ENCODE measurements at places on chromosomes 4 and X.

GRCh38 chr4:93394545-93395081 lies 433.9 kb upstream of the ATOH1 start:
- no peak for DNase-seq

DNA sequence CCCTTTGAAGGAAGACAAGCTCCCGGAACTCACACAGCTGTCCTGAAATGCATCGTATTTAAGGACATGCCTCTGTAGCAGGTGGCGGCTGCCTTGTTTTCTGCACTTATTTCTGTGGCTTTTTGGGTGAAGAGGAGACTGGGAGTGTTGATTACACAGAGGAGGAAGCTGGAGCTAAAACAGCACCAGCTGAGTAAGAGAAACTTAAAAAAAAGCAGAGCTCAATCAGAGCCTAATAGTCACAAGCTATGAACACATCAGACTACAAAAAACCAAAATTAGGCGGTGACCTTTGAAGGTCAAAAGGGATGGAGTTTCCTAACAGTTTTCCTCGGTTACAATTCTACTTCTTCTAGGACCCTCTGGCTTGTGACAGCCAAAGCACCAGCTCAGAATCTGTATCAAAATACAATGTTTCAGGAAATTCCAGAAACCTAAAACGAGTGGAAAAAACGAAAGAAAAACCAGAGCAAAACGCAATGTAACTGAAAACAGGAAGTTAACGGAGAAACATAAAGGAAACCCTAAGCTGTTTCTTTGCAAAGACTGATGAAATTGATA lies 13.5 kb downstream of the PRKX start:
- DNase-seq, result no peak

- DNase-seq, result no peak
Measured at GRCh38 chrX:40513012-40513411, 67.8 kb upstream of the ATP6AP2 start.

DNA sequence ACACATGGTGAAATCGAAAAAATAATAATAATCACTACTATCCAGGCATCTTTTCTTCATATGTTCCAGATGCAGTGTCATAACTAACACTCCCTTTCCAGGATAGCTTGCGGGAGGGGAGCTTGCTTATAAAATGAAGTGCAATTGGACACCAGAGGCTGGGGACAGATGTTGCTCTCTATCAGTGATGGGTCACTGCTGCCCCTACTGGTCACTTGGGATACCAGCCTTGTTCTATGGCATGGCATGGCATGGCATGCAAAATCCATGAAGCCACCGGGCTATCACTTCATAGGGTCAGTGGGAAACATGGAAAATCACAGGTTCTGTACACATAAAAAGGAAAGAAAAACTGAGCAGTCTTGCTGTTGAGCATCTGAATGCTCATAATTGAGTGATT lies 168.1 kb downstream of the GLRA2 start:
- DNase-seq, result no peak

DNA sequence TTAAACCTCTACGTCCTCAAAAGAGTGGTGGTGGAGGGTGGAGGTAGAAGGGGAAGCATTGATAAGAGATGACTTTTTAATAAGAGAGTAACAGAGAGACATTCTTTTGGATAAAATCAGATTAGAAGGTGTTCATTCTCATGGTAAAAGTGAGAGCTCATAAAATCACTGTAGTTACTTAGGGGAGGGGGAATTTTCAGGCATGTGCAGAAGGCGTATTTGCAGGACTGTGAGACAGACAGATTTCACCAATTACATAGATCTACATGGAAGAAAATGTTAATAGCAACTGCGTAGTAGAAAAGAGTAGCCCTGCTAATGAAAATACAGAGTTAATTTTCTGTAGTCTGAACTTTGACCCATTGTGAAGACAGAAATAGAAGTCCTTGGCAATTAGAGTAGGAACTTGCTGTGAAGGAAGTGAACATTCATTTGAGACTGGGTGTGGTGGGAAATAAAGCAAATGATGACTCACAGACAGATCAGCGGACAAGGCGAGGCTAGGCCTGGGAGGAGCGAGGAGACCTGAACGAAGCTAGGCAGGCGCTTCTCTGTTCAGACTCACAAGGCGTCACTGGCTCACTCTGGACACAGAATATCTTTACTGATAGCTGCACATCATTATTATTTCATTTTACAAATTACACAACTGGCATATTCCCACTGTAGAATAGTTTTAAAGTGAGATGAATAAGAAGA lies 57.2 kb upstream of the FAM9C start:
- DNase-seq, result no peak

GRCh38 chrX:154815274-154815818 lies 10.1 kb upstream of the MPP1 start:
- no peak for DNase-seq

GRCh38 chrX:63718010-63718694 lies 66.9 kb downstream of the ARHGEF9 start:
- peak; percentile 0 for DNase-seq

GRCh38 chr4:3387154-3387942 lies 54.4 kb upstream of the HGFAC start:
- DNase-seq, result no peak

- DNase-seq, result no peak
Measured at GRCh38 chr4:4991541-4992099, 27.6 kb downstream of the CYTL1 start.

DNA sequence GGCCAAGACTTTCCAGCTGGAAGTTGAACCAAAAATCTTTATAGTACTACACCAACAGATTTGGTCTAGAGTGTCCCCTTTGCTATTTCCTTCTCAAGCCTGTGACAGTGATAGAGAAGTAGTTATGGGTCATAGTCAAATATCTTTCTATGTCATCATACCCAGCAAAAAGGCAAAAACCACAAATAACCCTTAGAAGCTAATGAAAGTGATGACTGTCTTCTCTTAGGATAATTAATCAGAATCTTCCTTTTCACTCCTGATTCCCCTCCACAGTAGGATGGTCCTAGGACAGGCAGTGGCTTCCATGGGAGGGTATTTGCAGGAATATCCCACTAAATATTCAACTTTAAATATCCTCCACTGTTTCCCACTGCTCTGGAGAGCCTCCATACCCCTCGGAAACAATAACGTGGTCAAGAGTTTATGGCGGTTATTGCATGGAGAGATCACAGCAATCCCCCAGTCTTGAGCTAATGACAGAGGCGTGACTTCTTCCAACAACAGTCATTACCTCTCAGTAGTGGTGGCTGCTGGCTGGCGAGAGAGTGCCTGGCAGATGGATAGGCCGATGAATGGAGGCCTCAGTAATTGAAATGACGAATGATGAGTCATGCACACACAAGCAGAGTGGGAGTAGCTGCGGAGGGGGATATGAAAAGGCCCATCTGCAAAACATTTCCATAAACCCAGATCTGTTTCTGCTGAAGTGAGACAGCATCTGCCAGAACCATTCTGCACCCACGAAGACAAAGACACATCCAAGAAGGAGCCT lies 154.9 kb downstream of the STK32B start:
- no peak for DNase-seq

DNA sequence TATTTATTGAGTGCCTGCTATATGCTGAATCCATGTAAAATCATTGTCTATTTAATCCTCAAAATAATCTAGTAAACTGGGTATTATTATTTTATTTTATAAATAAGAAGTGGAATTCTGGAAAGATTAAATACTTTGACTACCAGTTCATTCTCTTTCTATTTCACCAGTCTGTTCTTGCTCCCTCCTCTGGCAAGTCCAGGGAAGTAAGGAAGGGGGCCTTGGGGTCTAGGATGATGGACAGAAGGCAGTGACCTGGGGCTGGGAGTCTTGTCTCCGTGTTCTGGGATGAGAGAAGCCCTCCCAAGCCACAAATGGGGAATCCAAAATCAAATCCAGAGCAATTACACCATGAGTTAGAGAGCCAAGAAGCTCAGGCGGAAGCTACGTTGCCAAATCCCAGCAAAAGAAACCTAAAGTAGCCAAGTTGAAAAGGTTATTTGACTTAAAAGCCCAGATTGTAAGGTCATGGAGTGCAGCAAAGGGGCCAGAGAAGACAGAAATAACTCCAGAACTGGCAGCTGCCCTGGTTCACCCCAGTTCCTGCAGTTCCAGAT lies 28.3 kb upstream of the PARM1 start:
- DNase-seq, result no peak

GRCh38 chr4:51958199-51958968 lies 61.8 kb downstream of the LRRC66 start:
- DNase-seq, result no peak

GRCh38 chr4:70559211-70559830 lies 32.7 kb upstream of the AMBN start:
- DNase-seq, result no peak

- DNase-seq, result no peak
Measured at GRCh38 chrX:115595049-115595448, 34.1 kb downstream of the PLS3 start.

DNA sequence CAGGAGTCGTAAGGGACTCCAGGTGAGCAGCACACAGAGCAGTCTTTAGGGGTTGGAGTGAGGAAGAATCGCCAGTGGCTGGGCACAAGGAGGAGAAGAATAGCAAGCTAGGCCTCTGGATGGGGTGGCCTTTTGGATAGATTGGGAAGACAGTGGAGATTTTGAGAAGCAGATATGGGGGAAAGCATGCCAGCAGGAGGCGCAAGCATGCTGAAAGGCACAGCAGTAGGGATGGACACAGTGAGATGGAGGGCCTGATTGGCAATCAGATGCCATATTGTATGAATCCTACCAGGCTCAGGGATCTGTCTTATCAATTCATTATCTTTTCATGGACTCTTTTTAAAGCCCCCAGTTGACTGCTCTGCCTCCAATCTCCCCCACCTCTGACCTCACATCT lies 60.4 kb upstream of the MAGEA4 start:
- no peak for DNase-seq

- DNase-seq, result no peak
Measured at GRCh38 chr4:32485956-32486355, 1765.8 kb downstream of the PCDH7 start.

DNA sequence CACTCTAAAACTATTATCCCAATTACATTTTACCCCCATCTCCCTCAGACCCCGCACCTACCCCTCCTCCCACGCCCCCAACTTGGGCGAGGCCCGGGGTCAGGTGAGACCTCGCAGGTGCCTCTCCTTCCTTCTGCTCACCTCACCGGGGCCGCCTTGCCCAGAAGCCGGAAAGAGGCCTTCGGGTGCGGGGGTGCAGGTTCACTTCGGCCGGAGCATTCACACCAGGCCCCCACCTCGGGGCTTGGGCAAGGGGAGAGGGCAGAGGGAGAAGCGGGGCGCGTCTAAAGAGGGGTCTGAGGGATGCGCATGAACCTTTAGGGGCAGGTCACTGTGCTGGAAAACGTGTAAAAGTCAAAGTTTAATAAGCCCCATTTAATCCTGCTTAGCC lies 427 bp downstream of the ZNF182 start:
- no peak for DNase-seq

DNA sequence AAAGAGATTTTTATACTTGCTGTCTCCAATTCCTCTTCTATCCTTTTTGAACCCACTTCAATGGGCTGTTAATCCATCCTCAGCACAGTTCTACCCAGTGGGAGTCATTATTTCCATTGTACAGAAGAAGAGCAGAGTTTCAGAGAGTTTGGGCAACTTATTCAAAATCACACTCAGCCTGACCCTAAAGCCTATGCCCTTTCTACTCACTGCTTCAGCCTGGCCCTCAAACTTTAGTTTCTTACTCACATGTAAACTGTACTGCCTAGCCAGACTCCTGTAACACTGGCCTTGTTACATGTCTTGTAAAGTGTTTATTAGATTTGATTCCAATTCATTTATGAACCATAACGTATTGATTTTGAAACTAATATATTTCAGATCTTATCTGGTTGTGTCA lies 25.1 kb upstream of the USO1 start:
- no peak for DNase-seq

GRCh38 chr4:38416450-38417014 lies 247.5 kb upstream of the KLF3 start:
- no peak for DNase-seq

DNA sequence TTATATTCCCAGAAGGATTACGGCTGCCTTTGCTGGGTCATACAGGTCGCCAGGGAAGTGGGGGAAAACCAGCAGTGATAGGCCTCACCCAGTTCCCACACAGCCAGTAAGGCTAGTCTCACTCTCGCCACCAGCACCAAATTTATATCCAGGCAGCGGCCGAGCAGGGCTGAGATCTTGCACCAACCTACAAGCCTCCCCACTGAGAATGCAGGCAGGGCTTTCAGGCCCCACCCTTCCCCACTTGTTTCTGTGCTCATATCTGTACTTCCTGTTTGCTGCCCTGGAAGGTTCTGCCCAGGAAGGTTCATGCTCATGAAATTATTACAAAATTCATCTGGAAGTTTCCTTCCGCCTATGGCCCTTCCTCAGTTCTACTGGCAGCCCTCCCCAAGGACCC lies 179.7 kb downstream of the STIM2 start:
- DNase-seq, result no peak

- peak; percentile 1 for DNase-seq
Measured at GRCh38 chr4:158253350-158253980, 43.2 kb downstream of the TMEM144 start.

- DNase-seq, result no peak
Measured at GRCh38 chr4:154692304-154692818, 51.4 kb upstream of the LRAT start.

- no peak for DNase-seq
Measured at GRCh38 chr4:86398187-86398586, 38.3 kb upstream of the MAPK10 start.

- peak; percentile 8 for DNase-seq
Measured at GRCh38 chr4:183350317-183351071, 28.3 kb upstream of the CLDN24 start.

DNA sequence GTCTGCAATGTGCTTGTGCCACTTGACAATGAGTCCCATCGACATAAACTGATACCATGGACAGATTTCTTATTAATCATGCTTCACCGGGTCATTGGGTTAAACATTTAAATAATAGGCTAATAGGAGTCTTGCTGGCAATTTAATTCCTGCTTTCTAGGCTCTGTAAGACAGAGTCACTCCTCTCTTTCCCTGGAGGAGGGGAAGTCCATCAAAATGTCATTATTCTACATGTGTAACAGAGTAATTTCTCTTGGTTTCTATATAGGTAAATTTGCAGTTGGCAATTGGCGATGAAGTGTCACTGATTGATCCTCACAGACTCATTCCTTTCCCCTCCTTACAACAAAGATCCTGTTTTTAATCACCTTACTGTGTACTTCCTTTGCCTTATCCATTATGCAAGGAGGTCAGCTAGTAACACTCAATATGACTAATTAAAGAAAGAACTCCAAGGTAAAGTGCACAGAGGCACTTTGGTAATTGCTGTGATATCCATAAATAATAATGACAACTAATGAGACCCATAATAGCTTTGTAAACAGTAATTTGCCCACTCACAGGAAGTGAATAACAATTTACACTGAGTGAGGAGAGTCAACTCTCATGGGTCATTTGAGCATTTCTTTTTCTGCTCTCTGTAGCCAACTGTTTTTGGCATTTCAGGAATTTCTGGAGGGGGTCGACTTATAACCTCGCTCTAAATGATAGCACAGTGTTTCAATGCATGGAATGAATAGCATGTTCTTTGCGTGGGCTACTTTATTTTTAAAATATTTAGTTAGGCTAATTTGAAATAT lies 184.0 kb downstream of the UGT8 start:
- no peak for DNase-seq

DNA sequence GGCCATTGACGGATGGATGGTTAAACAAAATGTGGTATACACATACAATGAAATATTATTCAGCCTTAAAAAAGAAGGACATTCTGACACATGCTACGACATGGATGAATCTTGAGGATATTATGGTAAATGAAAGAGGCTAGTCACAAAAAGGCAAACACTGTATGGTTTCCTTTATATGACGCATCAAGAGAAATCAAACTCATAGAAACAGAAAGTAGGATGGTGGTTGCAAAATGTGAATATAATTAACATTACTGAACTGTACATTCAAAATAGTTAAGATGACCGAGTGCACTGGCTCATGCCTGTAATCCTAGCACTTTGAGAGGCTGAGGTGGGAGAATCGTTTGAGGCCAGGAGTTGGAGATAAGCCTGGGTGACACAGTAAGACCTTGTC lies 9.5 kb upstream of the CASK start:
- no peak for DNase-seq

All from DMS79 treated with DMSO at 0.1 percent for 48 hours (cell line).